ENCODE measurements at places on chromosomes 6 and 20. TPM values are rescaled to one million over a fixed set of nuclear protein-coding genes. Genes with fewer than 3 reads are reported as not detected.

GRCh38 chr6:21438237-21438985 lies 155.1 kb upstream of the SOX4 start:
- peaks cover 14% of the 10 kb centered on the region for H3K36me3 ChIP-seq
- peak overlapping the region; percentile 67 for H3K4me3 ChIP-seq
- H3K4me1 ChIP-seq, result peaks cover 41% of the 10 kb centered on the region
- H3K27ac ChIP-seq, result peak overlapping the region; percentile 82
- H3K27me3 ChIP-seq, result peaks cover 15% of the 10 kb centered on the region

DNA sequence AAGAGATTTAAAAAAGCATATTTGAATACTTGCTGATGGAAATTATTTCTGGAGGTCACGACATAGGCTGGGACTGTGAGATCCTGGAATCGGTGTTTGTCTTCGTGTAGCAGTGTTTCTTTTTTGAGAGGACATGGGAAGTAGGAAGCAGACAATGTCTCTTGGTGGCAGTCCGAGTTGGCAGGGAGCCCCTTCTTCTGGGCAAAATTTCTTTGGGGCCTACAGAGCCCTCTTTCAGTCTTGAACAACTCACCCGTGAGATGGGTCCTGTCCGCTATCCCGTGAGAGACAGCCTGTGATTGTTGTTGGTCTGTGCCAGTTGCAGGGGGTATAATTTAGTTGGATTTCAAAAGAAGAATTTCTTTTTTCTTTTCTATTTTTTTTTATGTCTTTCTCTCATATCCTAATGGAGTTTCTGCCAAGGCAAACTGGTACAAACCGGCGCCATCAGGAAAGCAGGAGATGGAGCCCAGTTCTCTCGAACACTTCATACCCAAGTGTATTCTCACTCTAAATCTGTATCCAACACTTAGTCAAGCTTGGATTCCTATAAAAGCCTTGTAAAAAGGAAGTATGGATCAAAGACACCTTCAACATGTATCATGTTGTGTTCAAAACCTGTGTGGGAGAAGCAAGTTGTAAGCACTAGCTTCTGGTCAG lies 785.1 kb downstream of the MAFB start:
- no peaks in the 10 kb centered on the region for H3K27me3 ChIP-seq
- H3K4me3 ChIP-seq, result no peak overlapping the region
- H3K27ac ChIP-seq, result no peak overlapping the region
- no peaks in the 10 kb centered on the region for H3K4me1 ChIP-seq
- no peak for DNase-seq

DNA sequence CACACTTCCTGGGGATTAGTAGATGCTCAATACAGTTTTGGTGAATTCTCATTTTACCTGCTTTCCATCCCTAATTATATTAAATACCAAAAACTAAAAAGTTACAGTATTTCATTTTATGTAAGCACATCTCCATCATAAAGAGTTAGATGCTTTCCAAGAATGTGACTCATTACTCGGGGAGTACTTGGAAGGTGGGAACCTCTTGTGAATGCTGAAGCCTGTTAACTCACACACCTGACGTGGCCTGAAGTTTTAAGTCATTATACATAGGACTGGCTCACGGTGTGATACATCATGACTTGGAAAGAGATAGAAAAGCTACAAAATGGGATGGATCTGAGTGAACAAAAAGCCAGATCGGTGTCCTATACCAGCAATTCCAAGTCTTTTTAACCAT lies 2.2 kb upstream of the OSER1 start:
- DNase-seq, result no peak
- peaks cover 3% of the 10 kb centered on the region for H3K36me3 ChIP-seq
- H3K27me3 ChIP-seq, result no peaks in the 10 kb centered on the region
- H3K4me3 ChIP-seq, result no peak overlapping the region
- H3K4me1 ChIP-seq, result peaks cover 63% of the 10 kb centered on the region
- no peak overlapping the region for H3K27ac ChIP-seq

- no peak overlapping the region for H3K27ac ChIP-seq
- peaks cover 12% of the 10 kb centered on the region for H3K4me1 ChIP-seq
- H3K4me3 ChIP-seq, result no peak overlapping the region
- H3K27me3 ChIP-seq, result no peaks in the 10 kb centered on the region
- no peaks in the 10 kb centered on the region for H3K36me3 ChIP-seq
These were observed 17.3 kb downstream of the BPHL start for GRCh38 chr6:3135668-3136291.

DNA sequence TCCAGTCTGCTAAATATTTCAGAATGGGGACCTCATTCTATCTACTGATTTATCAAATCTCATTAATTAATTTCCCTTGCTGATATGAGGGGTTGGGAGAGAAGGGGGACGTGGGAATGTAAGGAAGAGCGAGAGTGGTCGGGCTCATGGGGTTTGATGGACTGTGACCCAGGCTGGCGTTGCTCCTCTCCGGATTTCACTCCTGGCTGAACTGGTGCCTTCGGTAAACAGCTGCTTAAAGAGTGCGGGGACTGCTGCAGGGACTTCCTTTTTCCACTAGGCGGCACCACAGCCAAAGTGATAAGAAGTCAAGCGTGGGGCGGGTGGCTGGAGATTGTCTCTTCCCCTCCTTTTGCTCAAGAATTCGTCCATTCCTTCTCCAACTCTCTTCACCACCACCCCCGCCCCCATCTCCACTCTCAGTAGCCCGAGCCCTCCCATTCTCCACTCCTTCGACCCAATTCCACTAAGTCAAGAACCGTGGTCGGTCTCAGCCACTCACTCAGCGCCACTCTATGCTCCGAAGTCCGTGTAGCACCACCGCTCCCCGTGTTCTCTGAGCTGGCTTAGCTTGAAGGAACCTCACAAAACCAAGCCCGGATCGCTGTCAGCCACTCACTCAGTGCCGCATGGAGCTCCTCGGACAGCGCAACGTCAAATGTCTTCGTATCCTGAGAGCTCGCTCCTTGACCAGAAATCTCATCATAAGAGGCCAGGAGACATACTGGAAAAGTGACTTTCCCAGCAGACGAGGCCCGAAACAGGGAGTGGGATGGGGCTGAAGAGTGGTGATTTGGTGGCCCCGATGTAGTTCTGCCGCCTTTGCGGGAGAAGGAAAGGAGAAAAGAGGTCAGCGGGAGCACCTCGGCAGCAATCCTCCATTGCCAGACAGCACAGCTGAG lies 9.7 kb downstream of the TRIM31 start:
- H3K27ac ChIP-seq, result no peak overlapping the region
- peak; percentile 90 for DNase-seq
- no peaks in the 10 kb centered on the region for H3K36me3 ChIP-seq
- H3K27me3 ChIP-seq, result peaks cover 62% of the 10 kb centered on the region

DNA sequence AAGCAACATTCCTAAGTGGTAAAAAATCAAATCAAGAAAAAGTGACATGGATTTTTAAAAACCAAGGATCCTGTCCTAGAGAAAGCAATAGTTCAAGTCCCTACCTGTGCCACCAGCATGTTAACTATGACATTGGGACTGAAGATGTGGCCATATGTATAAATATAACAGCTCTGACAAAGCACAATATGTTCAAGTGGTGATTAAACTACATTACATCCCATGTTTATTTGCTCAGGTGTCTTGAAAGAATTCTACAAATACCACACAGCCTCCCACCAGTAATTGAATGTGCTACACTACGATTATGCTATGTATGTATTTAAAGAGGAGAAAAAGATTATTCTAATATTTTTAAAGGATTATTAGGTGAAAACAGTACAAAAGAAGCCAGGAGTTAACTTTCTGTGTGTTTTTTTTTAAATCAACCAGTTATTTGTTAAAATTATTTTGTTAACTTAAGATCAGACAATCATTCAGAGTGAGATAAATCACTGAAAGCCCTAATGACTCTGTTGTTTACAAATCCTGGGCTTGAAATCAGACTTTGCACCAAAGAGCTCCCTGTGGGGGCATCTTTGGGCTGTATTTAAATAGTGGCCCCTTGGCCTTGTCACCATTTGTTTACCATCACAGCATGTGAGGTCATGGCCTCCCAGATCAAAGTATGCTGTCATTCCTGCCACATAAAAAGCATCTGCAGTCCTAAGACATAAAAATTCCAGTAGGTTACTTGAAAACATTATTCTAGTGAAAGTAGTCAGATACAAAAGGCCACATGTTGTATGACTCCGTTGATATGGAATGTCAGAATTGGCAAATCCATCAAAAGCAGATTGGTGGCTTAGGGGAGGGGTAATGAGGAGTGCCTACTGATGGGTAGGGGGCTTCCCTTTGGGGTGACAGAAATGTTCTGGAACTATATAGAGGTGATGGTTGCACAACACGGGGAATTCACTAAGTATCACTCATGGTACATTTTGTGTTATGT lies 17.1 kb downstream of the TTLL2 start:
- H3K36me3 ChIP-seq, result no peaks in the 10 kb centered on the region
- no peak for DNase-seq
- H3K4me3 ChIP-seq, result no peak overlapping the region
- H3K27ac ChIP-seq, result no peak overlapping the region
- peaks cover 11% of the 10 kb centered on the region for H3K27me3 ChIP-seq

GRCh38 chr20:50274570-50275430 lies 84.2 kb downstream of the CEBPB start:
- H3K27me3 ChIP-seq, result peaks cover 18% of the 10 kb centered on the region
- H3K36me3 ChIP-seq, result no peaks in the 10 kb centered on the region
- no peak overlapping the region for H3K27ac ChIP-seq
- DNase-seq, result no peak

PDE10A gene
- not detected for total RNA-seq

OR2J3 gene
- total RNA-seq, result not detected

DNA sequence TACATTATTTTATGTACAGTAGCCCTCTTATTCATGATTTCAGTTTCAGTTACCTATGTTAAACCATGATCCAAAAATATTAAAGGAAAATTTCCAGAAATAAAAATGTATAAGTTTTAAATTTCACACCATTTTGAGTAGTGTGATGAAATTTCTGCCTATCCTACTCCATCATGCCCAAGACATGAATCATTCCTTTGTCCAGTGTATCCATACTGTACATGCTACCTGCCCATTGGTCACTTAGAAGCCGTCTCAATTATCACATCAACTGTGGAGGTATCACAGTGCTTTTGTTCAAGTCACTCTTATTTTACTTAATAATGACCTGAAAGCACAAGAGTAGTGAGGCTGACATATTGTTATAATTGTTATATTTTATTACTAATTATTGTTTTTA lies 32.3 kb upstream of the PLCB4 start:
- H3K27me3 ChIP-seq, result no peaks in the 10 kb centered on the region
- no peaks in the 10 kb centered on the region for H3K4me1 ChIP-seq

GRCh38 chr6:160117137-160117536 lies 4.5 kb upstream of the SLC22A1 start:
- no peak overlapping the region for H3K4me3 ChIP-seq
- DNase-seq, result no peak

- H3K4me1 ChIP-seq, result no peaks in the 10 kb centered on the region
- H3K27ac ChIP-seq, result no peak overlapping the region
- H3K4me3 ChIP-seq, result no peak overlapping the region
- peaks cover 1% of the 10 kb centered on the region for H3K36me3 ChIP-seq
- H3K27me3 ChIP-seq, result peaks cover 2% of the 10 kb centered on the region
- no peak for DNase-seq
These were observed 6.0 kb downstream of the DDX43 start for GRCh38 chr6:73400656-73401055.

GRCh38 chr6:168841609-168842278 lies 400.8 kb downstream of the SMOC2 start:
- no peak overlapping the region for H3K4me3 ChIP-seq
- H3K36me3 ChIP-seq, result peaks cover 2% of the 10 kb centered on the region
- no peak overlapping the region for H3K27ac ChIP-seq

DNA sequence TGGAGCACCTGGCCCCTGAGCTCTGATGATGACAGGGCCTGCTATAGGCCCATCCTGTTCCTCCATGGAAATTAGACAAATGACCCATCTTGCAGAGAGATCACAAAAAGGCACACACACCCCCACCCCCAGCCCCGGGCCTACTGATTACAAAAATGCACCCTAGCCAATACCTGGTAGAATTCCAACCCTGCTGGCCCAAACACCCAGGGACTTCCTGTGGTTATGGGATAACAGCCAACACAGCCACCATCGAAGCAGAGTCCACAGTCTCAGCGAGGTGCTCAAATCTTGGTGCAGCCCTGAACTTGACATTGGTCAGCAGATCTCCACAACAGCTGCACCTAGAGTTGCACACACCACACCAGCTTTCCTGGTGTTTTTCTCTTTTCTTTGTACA lies 17.0 kb downstream of the NCR2 start:
- H3K36me3 ChIP-seq, result peaks cover 17% of the 10 kb centered on the region
- H3K4me3 ChIP-seq, result no peak overlapping the region
- no peak overlapping the region for H3K27ac ChIP-seq
- peaks cover 8% of the 10 kb centered on the region for H3K27me3 ChIP-seq
- peaks cover 48% of the 10 kb centered on the region for H3K4me1 ChIP-seq

CRISP2 gene
- not detected for total RNA-seq

PSORS1C1 gene
- not detected for total RNA-seq

GRCh38 chr20:37345339-37346235 lies at the start of gene SRC:
SRC (plus strand) TSS chr20:37346140; CDS start chr20:37384154, 38,014 bp downstream.
- peak; percentile 54 for DNase-seq
- H3K36me3 ChIP-seq, result no peaks in the 10 kb centered on the region
- peaks cover 36% of the 10 kb centered on the region for H3K4me1 ChIP-seq
- H3K27ac ChIP-seq, result no peak within 1 kb of the TSS
- H3K27me3 ChIP-seq, result no peaks in the 10 kb centered on the region

DNA sequence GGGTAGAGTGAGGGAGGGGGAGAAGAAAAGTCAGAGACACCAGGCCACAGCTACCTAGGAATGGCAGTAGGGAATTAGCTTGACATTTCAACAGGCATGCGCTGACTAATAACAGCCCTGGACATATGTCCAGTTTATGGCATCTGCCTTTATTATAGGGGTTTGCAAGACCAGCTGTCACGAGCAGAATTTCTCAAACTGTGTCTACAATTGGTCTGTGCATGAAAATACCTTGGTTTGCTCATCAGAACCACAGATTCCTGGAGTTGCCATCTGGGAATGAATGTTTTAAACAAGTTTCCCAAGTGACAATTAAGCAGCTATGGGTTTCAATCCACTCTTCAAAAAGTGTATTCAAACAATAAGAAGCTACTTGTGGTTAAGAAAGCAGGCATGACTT lies 110.3 kb upstream of the ENPP5 start:
- H3K4me3 ChIP-seq, result no peak overlapping the region
- no peaks in the 10 kb centered on the region for H3K36me3 ChIP-seq
- DNase-seq, result no peak
- no peaks in the 10 kb centered on the region for H3K4me1 ChIP-seq

POU5F1 gene
- total RNA-seq, result not detected

TAF4 gene
- 24.1 TPM for total RNA-seq

DNA sequence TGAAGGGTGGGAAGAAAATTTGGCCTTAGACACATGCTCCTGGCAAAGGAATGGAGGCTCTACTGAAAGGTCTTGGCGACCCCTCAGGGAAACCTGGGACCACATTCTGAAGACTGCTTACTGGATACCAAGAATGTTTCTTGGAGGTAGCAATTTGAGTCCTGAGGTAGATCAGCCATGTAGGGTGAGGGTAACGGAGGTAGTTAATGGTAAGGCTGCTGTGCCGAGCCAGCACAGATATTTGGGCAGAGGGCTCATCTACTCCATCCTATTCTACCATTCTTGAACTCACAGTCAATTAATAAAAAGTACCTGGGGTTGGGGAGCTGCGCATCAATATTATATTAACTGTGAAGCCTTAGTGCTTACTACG lies 401 bp upstream of the PHF3 start:
- peak overlapping the region; percentile 97 for H3K4me3 ChIP-seq
- peaks cover 3% of the 10 kb centered on the region for H3K27me3 ChIP-seq
- peak overlapping the region; percentile 75 for H3K27ac ChIP-seq
- peaks cover 35% of the 10 kb centered on the region for H3K4me1 ChIP-seq
- peaks cover 10% of the 10 kb centered on the region for H3K36me3 ChIP-seq

All from activated CD8-positive, alpha-beta T cell treated with anti-CD3 and anti-CD28 coated beads, Interleukin-2, amount 10 ng/mL, durations not matched to agents 7 days and 5 days (primary cell).